ENCODE measurements at places on chromosomes 2 and 18.

DNA sequence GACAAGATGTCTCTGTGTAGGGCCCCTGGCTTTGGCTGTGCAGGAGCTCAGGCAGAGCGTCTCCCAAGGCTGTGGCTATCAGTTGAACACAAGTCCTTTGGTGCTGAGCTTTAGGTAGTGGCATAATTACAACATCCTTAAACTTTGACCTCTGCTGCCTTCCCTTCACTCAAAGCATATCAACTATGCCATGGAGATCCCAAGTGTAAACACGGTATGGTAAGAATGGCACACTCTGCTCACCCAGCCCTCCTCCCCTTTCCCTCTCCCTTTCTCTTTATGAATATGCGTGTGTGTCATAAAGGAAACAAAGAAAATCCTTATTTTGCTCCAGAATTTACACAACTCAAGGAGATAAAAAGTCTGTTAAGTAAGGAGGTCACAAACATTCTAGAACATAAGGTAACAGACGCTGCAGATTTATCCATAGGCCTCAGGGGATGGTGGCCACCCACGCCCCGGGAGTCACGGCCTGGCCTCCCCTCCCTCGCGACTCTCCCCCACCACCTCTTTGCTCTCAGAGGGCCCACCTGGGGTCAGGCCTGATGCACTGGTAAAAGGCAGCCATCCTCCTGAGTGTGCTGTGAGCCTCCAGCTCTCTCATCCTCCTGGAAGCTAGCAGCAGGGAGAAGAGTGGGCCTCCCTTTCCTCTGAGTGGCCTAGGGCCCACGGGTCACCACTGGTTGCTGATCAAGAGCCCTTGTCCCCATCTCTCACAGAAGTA lies 67.3 kb downstream of the CRACDL start:
- no peak for DNase-seq

GRCh38 chr2:181910028-181910831 lies 18.7 kb downstream of the ITPRID2 start:
- no peak for DNase-seq

GRCh38 chr2:181546086-181546485 lies 88.9 kb downstream of the ITGA4 start:
- DNase-seq = no peak

GRCh38 chr2:42086500-42086953 lies 38.7 kb downstream of the PKDCC start:
- DNase-seq = peak; percentile 50

DNA sequence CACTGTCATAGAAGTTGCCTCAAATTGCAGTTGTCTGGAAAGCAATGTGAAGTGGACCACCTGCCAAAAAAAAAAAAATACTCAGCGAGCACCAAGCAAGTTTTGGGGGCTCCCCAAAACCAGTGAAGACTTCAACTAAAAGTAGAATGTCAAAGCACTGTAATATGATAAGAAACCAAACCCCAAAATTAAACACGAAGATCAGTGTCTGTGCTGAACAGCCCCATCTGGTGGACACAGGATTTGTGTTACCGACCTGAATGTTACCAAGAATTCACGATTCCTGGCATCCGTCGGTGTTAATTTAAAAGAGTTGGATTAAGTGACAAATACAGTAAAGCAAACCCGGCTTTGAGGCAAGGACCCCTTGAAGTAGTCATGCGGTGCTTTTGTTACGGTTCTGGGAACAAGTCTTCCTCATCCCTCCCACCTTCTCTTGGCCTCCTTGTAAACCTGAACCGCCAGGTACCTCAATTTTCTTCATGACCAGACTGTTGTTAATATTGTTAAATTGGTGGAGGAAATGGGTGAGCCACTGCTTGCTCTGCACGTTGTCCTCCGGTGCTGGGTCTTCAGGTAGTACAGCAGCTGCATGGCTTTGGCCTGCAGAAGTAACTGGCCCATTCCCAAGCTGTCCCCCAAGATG lies 31.3 kb upstream of the SSB start:
- DNase-seq = peak; percentile 30

DNA sequence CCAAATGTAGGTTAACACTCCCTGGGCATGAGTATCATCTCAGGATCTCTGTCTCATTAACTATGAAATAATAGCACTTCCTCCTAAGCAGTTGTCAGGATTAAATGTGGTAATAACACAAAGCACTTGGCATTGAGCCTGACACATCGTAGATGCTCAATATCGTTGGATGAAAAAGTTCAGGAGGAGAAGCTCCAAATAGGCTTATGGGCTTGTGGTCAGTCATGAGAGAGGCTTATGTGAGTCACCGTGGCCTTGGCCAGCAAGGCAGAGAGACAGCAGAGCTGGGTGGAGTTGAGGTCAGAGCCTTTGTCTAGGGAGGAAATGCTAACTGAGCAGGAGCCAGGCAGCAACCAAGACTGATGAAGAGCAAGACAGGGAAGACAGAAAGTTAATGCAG lies 68.3 kb upstream of the PPM1B start:
- no peak for DNase-seq

GRCh38 chr2:102005989-102006885 lies 14.5 kb downstream of the IL1R2 start:
- peak; percentile 45 for DNase-seq

DNA sequence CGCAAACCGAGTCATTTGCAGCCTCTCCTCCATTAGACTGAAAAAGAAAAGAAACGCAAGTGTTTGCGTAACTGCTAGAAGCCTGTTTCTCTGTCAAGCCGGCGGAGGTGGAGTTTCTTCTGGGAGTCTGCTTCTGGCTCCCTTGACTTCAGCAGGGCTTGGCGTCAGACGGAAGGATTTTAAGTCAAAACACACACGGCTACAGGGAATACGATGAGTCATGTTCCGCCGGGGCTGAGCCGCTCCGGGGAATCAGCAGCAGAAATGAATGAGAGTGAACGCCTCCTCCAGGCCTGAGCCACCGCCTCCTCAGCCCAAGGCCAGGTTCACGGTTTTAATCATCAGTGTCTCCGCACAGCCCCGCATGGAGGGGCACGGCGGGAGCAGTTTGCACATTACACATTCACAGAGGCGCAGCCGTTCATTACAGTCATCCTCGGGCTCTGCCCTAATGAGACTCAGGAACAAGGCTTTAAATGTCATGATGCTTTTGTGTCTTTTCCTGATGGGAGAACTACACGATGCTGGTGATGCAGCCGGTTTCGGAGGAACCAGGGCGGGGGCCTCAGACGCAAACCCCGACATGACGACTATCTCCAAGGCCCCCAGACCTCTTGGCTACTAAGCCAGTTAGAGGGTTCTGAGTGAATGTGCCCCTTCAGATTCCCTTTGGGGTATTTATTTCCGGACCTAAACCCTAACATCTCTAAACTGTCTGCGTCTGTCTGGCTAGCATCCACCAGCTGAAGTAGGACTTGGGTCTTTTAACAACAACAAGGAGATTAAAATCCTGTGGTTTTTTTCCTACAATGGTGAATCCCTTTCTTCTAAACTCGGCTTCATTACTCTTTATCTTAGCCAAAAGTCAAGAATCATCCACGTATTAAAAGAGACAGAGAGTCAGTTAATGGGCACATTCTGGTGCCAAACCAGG lies 11.1 kb upstream of the SCG2 start:
- peak; percentile 36 for DNase-seq

GRCh38 chr18:68722821-68723220 lies 7.9 kb upstream of the TMX3 start:
- no peak for DNase-seq

DNA sequence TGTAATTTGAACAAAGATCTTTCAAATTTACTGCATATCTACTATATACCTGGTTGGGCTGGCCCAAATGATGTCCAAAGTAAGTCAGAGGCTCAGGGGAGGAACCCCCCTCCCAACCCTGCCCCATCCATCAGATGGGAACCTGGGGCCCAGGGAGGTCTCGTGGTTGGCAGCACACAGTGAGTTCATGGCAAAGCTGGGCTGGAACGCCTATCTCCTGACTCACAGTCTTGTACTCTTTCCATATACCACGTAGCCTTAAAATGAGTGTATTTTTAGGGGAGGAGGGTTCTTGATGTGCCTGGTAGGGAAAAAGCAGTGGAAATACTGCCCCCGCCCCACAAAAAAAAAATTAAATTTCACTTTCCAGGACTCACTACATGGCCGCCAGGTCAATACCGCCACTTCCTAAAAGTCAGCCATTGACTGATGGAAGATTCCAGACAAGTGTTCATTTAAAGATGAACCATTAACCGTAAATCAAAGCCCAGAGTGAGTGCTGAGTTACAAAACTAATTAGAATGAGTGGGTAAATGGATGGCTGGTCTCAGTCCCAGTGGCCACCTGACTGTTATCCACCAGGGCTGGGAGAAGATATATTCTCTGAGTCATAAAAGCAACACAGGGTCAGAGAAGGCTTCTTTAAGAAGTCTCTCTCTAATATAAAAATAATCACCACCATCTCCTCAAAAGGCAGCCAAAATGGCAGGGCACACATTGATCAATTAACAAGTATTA lies 80.5 kb downstream of the ZBTB7C start:
- DNase-seq = no peak

DNA sequence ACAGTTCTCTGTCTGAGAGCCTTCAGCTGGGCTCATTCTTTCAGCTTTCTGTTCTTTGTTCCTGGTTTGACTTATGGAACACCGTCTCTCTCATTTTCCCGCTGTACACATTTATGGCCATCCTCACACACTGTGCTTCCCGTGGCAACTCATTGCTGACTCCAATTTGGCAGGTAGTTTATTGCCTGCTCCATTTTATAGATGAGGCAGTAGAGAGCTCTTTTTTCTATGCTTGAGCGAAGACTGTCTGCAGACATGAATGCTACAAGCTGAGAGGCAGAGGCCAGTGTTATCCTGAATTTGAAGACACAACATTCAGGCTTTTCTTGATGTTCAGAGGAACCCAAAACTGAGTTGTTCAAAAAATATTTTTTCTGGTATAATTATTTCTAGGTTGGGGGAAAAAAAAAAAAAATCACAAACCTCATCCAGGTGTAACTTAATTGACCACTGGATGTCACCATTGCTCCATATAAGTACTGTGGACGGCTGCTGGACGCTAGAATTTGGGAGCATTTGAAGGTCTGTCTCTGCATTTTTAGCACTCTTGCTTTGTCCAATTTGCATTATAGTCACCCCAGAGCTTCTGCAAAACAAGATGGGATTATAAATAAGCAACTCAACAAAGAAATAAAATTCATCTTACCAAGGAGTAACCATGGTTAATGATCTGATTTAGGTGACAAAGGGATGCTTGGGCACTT lies 83.5 kb downstream of the HRH4 start:
- no peak for DNase-seq

- peak; percentile 67 for DNase-seq
Measured at GRCh38 chr2:241877989-241878970, 8.8 kb downstream of the RTP5 start.

DNA sequence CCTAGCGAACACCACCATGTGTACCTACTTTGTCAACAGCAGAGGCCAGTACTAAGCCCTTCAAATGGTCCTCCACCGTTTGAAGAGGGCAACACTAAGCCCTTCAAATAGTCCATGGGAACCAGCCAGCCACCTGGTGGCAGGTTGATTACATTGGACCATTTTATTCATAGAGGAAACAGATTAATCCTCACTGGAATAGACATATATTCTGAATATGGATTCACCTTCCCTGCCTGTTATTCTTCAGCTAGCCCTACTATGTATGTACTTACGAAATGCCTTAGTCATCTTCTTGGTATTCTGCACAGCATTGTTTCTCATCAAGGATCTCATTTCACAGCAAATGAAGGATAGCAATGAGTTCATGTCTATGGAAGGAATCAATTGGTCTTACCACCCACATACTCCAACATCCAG lies 10.0 kb upstream of the ZNF396 start:
- no peak for DNase-seq

DNA sequence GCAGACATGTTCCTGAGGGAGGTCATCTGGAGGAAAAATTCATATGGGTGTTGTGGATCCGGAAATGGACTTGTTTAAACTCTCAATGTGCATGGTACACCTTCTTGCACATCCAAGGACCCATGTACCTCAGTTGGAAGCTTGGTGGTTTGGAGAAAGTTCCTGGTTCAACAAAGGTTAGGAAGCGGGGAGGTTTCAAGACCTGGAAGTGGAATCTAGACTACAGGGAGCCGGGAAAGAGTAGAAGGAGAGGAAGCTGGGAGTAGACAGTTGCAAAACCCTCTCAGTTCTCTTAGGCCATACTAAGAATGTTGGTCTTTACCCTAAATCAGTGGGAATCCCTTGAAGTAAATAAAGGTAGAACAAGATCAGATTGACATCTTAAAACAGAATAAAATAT lies 209.8 kb upstream of the SPOPL start:
- no peak for DNase-seq

DNA sequence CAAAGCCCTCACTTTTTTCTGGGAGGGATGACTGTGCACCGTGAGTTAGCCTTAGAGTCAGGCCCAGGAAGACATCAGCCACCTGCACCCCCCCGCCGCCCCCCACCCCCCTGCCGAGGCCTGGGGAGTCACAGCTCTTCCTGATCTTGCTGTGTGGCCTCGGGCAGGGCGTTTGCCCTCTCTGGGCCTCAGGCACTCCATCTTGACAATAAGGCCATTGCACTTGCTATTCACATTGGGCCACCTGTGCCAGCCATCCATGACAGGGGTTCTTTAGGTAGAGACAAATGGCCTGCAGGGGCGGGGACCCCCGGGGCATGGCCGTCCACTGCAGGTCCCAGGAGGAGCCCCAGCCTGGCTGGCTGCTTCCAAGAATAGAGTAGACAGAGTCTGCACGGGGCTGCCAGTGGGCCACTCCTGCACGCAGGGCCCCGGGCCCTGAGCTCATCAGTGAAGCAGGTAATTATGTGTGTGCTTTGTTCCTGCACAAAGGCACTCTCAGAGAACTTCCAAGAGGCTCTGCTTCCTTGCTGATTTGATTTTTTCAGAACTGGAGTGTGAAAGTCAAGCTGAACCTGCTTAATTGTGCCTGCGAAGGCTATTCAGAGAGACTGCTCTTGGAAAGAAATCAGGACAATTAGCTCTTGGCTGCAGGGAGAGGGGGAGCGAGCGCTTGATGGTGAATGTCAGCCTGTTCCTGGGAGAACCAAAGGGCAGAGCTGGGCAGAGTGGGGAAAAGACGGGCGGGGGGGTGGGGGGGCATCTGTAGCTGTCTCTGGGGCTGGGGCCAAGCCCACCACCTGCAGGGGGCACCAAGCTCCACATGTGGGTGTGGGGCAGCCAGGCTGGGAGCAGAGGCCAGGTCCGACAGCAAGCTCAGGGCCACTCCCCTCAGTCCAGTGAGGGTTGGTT lies 40.3 kb downstream of the RRM2 start:
- DNase-seq = peak; percentile 35

- DNase-seq = no peak
Measured at GRCh38 chr18:37368110-37368954, 197.3 kb downstream of the CELF4 start.

Data from neural crest cell (in vitro differentiated cells).